ENCODE measurements at places on chromosomes 11 and 22. TPM values are rescaled to one million over a fixed set of nuclear protein-coding genes. Genes with fewer than 3 reads are reported as not detected.

Gene MMP8
- total RNA-seq = not detected

Gene EMID1
- total RNA-seq = not detected

Gene PARVG
- total RNA-seq = 94.7 TPM

Gene OR2D2
- total RNA-seq = not detected

Gene OR51I1
- not detected for total RNA-seq

Gene CEP126
- total RNA-seq = 0.94 TPM

Measured in T-helper 17 cell (primary cell).